ENCODE measurements at places on chromosomes 6 and 20.
A peak's percentile ranks its signal among the peaks of the same experiment; 100 is the strongest.

DNA sequence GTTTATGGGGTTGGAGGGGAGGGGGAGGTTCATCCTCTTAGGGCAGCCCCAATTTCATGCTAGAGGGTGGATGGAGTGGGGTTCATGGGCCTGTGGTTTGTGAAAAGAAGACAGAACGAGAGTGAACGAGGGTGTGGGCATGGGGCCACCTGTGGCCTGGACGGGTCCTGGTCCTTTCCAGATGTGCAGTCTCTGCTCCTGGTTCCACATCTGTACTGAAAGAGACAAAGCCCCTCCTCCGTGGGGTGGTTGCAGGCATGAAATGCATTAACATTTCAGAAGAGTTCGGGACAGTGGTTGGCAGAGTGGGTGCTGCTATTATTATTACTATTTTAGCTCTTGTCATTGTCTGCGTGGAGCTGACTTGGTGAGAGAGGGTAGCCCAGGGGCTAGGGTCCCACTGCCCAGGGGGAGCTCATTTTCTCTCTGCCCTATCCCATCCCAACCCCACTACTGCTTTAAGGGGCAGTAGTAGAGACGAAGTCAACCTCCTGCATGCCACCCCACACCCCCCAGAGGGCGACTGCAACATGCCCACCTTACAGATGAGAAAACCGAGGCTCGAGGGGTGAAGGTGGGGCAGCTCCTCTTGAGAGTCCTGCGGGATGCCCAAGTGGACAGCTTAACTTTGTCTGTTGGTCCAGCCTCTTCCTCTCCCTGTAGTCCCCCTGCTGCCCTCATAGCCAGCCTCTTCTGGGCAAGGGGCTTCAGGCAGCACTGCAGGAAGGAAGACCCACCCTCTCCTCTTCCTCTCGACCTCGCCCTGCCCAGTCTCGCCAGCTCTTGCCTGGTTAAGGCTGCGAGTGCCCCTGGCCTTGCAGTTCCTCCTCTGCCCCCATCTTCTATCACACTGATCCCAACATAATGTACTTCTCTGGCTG, 8.4 kb downstream of the BPIFB2 start:
- no peak for DNase-seq

- DNase-seq = peak; percentile 92
Measured at GRCh38 chr20:51311636-51312479, 230.7 kb downstream of the NFATC2 start.

DNA sequence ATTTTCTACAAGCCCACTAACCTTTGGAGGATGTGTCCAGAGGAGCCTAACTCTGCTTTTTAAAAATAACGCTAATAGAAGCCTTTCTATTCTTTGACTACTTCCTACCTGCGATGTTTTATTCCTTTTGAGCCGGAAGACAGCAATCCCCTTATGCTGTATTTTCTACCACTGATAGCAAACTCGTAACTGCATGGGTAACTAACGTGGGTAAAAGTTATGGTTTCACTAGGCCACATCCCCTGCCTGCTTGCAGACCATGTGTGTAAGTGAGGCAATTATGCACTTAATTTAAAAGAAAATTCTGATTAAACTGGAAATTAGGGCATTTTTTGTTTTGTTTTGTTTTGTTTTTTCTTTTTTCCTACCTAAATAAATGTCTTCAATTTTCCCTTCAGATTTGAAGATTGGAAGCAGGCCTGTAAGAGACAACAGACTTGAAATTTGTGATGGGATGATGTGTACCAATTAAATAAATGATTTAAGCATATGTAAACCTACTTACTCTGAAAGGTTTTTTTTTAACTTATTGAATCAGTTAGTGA, 931 bp downstream of the UFL1 start:
- peak; percentile 50 for DNase-seq

DNA sequence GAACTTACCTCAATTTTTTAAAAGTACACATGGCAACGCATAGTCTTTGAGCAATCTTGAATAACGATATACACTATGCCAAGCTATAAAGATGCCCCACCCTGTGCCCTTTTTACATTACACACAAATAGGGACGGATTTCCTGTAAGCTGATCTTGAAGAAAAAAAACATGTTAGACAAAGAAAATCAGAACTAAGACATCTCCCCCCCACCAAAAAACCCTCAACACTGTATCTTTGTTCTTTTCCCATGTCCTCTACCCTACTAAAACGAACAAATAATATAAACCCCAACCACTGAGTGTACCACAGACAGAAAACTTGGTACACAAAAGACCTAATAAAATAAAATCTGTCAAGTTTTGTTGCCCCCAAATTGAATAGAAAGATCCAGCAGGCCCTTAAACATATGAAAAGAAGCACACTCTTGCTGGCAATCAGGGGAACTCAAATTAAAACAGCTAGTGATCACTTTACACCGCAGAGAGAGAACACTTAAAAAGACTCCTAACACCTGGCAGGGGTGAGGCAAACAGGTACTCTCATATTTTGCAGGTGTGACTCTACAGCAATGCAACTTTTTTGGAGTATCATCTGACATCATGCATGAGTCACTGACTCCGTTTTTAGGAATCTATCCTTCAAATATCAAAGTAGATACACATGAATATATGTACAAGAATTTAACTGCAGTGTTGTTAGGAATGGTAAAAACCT, 29.6 kb downstream of the BACH2 start:
- DNase-seq = no peak

GRCh38 chr6:130602151-130602770, 224.9 kb upstream of the SMLR1 start:
- DNase-seq = no peak

DNA sequence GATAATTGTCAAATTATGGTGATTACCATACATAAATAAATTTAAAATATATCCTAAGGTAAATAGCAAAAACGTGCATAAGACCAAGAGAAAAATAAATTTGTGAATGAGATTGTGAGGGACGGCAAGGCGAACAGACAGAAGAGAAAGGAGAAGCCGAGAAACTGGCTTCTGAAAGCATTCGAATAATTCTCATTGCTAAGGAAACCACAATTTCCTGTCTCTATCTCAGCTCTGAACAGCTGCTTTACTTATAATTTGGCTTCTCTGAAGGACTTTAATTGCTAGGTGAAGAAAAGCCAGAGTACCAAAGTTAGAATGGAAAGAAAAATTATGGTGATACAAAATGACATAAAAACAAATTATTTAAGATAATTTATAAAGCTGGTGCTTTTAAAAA, 79.0 kb upstream of the RGS17 start:
- DNase-seq = no peak

- DNase-seq = no peak
Measured at GRCh38 chr6:25746968-25747367, 7.6 kb upstream of the SLC17A4 start.

DNA sequence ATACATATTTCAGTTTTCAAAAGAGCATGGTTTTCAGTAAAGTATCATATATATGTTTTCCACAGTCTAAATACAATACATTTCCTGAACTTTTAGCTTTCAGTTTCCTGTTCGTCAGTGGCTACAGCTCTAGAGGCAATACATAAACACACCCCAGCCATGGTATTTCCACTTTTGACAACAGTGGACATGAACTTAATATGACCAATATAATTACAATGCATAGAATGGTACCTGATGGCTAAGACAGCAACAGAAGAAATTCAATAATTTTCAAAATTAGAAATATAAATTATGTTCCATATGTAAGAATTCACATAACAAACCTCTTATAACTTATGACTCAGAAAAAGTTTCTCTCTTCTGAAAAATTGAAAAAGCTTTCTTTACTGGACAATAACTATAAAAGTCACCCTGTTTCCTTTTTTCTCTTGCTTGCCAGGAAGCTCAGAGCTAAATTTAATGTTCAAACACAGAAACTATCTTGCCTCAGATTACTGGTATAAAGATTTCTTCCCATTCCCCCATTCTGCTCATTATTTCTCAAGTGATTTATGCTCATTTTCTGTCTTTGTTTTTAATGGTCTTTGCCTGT, 19.2 kb downstream of the FKBP5 start:
- DNase-seq = no peak

DNA sequence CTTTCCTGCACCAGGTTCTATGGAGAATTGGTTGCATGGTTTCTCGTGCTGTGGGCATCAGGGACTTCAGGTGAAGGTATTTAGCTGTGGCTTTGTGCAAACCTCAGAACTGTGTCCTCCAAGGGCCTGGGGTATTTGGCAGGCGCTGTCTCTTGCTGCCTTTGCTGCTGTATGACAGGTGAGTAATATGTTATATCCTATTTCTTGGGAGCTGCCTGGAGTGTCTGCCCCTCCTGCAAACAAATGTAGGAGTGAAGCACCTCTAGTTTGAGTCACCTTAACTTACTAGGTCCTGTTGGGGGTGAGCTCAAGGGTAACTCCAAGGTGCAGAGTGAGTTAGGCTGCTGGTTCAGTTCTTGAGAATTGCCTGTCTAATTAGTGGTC, 177.7 kb upstream of the RNF24 start:
- no peak for DNase-seq

DNA sequence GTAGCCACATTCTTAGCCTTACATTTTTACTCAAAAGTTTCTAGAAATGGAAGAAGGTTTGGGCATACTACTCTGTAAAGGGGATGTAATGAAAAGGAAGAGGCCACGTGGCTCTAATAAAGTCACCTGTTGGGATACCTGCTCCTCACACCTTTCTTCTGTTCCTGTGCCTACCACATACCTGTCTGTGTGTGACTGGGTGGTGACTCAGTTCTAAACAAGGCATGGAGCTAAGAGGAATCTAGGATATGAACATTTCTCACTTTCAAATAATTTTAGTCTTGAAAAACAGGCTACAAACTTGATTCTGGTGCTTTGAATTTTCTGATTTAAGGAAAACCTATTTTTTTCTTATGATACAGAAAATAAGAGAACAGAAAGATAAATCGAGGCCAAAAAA, 363.6 kb downstream of the RFPL4B start:
- DNase-seq = no peak

- no peak for DNase-seq
Measured at GRCh38 chr6:25377664-25378063, 98.5 kb downstream of the CARMIL1 start.

GRCh38 chr6:139007428-139007827, 19.4 kb upstream of the REPS1 start:
- DNase-seq = no peak

DNA sequence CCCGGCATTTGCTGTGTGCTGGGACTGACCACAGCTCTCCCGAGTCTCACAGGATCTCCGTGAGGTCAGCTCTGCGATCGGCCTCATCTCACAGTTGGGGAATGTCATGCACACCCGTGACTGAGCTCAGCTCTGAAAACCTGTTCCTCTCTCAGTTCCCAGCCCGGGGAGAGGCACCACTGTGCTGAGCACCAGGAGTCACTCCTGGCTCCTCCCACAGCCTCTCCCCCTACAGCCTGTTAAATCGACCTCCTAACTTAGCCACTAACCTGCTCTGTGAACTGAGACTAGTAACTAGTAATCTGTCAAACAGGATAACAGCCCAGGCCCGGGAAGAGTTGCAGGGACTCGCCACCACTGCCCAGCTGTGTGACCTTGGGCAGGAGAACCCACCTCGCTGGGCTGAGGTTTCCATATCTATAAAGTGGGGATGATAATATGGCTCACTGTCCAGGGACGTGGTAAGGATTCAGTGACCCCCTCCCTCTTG, 20.1 kb upstream of the NOL4L start:
- no peak for DNase-seq

DNA sequence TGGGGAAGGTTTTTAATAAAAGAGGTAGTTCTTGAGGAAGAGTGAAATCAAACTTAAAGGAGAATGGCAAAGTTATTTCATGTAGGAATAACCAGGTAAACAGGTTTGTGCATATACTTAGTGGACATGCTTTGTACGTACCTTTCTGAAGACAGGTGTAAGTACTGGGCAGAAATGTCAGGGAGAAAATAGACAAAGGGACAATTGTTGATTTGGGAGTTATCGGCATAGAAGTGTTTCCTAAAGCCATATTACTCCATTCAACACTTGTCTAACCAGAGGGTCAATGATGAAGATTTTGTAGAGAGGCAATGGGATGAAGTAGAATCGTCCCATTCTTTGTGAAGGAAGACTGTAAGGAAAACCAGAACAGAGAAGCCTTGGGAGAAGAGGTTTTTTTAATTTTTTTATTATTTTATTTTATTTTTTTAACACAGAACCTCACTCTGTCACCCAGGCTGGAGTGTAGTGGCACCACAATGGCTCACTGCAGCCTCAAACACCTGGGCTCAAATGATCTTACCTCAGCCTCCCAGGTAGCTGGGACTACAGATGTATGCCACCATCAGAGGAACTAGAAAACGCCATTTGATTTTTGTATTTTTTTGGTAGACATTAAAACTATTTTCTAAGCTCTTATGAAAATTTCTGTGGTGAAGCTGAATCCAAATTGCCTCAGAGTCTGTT, 18.0 kb downstream of the SMAP1 start:
- no peak for DNase-seq

DNA sequence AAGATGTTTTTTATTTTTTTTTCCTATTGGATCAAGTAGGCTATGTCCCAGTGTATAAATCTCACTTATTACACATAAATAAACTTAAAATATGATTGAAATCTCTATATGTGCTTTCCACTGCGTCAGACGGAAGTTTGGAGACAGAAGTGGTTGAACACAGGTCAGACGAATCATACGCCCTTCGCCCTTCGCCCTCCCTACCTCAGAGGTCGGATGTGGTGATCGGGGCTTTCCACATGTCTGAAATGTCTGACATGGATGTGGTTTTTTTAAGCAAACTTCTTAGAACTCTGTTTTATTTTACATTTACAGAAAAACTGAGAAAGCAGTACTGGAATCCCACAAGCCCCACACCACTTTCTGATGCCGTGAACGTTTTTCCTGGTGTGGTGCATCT, 344.4 kb downstream of the THBS2 start:
- DNase-seq = no peak

DNA sequence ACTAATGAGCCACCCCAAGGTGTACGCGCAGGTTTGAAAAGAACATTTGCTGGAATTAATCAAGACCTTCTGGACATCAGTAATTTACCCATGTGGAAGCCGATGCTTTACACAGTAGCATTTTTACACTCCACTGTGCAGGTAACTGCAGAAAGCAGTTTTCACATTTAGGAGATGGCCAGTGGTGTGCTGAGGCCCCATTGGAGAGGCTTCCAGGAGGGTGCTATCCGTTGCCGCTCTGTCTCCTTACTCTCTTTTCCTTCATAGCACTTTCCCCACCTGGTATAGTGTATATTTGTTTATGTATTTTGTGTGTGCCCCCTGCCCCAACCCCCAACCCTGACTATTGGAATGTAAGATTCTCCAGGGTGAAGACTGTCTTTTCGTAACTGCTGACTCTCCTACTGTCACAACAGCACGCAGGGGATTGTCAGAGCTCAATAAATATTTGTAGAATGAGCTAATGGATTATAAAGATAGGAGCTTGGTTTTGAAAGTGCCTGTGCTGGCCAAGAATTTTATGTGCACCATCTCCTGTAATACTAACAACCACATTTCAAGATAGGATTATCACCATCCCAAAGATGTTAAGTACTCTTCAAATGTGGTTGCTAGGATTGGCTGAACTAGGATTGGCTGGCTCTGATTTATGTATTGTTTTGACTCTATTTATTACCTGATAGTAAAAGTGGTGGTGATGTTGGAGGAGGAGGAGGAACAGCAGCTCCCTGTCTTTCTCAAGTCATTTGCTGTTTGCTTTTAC, 74.0 kb upstream of the GLP1R start:
- no peak for DNase-seq

- DNase-seq = no peak
Measured at GRCh38 chr6:125346201-125346925, 44.6 kb upstream of the HDDC2 start.
